Right kidney (tissue), 9 donors: ENCODE measurements at places on chromosomes 5 and 9.

GRCh38 chr5:39941416-39941815 lies 516.6 kb upstream of the DAB2 start:
- no peak for DNase-seq

DNA sequence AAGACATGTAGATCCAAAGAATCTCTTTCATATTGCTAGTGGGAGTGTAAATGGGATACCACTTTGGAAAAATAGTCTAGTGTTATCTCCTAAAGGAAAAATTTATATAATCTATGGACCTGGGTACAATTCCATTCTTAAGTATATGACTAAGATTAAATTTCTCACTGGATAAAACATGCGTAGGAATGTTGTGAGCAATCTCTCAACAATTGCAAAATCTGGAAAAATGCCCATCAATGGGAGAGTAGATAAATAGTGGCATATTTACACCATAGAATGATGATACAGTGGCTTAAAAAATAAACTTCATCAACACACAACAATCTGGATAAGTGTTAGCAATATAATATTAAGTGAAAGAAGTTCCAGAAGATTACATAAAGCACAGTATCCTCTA lies 469.5 kb downstream of the MAN2A1 start:
- DNase-seq, result no peak

- DNase-seq, result no peak
Observed at GRCh38 chr5:160641405-160641804, 210.6 kb downstream of the ATP10B start.

DNA sequence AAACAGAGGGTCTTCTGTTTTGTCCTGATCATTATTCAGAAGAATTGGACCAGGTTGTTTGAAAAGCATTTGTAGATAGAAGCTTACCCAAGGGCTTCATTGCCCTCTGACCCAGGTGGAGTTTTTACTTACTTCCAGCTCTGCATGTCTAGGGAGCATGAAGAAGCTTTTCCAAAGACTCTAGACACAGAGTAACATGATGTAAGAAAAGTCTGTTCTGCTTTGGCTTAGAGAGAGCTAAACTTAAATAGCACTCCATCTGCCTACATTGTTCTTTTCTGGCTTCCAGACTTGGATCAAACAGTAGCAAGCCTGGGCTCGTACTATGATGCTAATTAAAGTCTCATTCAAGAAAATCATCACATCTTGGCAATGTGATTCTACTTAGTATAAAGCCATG lies 112.1 kb downstream of the SNCAIP start:
- DNase-seq, result no peak

DNA sequence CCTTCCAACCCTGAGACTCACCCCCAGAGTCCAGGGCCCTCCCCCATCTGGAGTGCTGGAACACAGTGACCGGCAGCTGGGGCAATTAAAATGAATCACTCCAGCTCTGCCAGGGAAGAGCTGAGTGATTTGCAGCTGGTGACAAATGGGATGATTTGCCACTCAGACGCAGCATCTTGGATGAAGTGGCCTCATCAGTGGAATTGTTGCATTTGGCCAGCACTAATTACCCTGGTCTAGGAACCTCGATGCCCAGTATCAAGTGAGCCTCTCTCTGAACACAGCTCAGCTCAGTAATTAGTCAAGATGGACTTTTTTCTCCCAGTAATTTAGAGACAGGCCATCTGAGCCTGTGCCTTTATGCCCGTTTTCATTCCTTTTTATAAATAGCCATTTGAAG lies 259.5 kb downstream of the GRIA1 start:
- no peak for DNase-seq

DNA sequence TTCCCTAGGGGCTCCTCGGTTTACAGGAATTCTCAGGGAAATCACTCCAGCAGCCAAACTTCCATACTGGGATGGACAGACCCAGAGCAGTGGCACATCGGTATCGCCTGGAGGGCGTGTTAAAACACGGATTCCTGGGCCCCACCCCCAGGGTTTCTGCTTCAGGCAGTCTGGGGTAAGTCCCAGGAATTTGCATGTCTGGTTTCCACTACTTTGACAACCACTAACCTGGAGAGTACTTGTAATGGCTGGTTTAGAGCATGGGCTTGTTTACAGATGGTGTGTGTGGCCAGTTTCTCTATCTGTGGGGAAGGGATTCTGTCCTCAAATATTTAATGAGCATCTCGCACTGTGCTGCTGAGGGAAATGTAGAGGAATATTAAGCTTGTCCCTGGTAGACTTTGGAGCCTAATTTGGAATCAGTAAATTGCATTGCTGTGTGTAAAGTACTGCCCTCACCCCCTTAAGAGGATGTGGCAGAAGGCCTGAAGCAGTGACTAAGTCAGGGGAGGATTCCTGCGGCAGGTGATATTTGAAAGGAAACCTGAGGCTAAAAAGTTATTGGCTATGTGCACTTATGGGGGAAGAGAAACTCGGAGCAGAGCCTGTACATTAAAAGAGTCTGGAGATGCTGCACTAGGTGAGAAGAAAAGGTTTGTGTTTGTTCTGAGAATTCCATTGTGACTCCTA lies 18.6 kb upstream of the TJP2 start:
- no peak for DNase-seq

GRCh38 chr5:150632305-150633160 lies 7.9 kb upstream of the SYNPO start:
- DNase-seq, result no peak

DNA sequence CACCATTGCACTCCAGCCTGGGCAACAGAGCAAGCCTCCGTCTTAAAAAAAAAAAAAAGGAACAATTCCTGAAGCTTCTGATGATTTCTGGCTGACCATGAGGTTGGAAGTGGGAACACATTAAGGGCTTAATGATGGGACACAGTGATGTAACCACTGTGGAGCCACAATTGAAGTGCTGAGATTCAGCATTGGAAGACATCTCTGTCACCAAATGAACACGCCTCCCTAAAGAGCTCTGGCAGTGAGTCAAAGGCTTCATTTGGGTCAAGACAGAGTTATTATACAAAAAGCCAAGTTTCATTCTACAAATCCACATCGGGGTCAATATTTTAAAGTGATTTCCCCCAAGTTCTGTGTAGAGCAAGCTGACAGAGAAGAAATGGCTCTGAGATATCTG lies 4.5 kb upstream of the S1PR3 start:
- no peak for DNase-seq

DNA sequence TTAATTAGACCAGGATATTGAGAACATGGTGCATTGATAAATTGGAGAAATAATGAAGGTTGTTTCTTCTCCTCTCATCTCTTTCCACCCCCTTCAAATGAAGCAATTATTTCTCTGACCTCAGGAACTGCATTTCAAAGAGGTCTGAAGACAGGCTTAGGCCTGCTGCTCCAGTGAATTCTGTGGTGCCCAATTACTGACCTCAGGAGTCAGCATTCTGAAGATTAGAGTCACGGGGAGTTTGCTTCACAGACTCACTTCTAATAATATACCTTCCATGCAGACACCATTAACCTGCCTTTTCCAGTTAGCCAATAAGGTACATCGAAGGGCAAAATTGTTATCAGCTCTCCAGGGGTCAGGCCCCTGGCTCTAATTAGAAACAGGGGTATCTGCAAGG lies 270.9 kb downstream of the GAS1 start:
- no peak for DNase-seq

DNA sequence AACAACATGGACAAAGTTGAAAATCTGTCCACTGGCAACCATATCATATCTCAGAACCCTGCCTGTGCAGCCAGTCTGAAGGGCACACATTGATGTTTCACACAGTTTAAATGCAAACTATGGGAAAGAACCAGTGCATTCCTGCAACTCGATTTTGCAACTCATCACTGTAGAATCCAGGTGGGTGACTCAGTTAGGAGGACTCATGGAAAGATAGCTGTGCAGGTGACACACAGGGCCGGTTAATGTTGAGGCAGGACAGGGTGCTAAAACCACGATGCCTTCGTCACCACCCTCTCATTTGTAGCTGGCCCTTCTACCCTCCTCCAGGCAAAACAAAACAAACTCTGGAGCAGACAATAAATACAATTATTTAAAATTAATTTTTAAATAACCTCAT lies 62.8 kb downstream of the TLE1 start:
- DNase-seq, result no peak

DNA sequence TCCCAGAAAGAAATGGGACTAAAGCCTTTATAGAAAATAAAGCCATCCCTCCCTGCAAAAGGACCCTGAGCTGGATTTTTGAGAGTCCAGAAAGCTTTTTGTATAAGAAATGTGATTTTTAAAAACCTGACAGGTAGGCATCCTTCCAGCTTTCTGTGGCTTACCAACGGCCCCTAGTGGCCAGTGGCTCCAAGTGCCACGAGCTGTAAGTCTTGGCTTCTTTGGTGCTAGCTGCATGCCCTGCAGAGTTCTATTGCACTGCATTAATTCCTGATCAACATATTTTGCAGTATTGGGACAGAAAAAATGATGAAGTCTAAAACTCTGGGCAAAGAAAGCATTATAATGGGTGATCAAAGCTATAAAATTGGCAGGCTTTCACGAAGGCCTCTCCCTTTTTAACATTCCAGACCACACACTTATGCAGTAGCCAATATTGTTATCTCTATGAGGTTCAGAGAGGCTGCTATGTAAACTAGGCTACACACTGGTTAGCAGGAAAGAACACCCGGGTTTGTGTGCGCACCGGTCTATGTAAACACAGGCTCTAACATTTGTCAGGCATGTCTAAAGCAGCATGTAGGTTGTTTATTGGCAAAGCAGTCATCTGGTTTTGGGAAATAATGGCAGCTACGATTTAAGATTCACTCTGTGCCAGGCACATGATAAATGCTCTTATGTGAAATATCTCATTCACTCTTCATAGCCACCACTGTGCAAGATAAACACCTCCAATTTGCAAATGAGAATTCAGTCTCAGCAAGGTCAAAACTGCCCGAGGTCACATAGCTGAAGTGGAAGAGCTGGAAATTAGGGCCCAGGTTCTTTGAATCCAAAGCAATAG lies 55.2 kb downstream of the NMUR2 start:
- DNase-seq, result no peak

DNA sequence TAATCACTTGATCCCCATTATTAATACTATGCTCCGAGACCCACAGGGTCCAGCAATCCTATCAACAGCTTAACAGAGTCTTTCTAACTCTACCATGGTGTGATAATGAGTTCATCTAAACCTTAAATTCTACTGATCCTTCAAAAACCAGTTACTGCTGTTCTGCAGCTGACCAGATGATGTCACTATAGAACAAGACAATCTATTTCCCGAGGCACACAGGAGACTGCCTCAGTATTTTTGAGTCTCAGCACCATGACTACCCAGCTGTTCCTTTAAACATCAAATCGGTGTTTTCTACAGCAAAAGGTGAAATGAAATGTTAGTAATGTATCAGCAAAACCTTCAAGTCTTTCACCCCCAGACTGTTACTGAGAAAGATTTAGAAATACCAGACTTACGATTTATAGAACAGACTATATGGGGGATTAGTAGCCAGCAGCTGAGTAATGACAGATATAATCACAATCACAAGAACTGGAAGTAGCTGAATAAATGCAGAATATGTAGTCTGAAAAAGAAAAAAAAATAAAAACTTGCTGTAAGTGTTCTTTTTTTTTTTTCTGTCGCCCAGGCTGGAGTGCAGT lies 16.9 kb downstream of the DNAJC18 start:
- DNase-seq, result no peak

GRCh38 chr9:738209-738915 lies 103.1 kb upstream of the DMRT1 start:
- DNase-seq, result no peak

- no peak for DNase-seq
Observed at GRCh38 chr9:786405-786804, 55.1 kb upstream of the DMRT1 start.

- no peak for DNase-seq
Observed at GRCh38 chr9:125497478-125497877, 209.5 kb downstream of the MAPKAP1 start.

DNA sequence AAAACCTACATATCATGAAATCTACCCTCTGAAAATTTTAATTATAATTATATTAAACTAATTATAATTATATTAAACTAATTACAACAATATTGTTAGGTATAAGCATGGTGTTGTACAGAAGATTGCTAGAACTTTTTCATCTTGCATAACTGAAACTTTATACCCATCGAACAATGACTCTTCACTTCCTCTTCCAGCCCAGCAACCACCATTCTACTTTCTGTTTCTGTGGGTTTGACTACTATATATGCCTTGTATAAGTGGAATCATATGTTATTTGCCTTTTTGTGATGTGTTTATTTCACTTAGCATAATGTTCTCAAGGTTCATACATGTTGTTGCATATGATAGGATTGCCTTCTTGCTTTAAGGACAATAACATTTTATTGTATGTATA lies 274.2 kb upstream of the CCNH start:
- no peak for DNase-seq

- no peak for DNase-seq
Observed at GRCh38 chr9:34158362-34158869, 20.4 kb upstream of the UBAP1 start.

DNA sequence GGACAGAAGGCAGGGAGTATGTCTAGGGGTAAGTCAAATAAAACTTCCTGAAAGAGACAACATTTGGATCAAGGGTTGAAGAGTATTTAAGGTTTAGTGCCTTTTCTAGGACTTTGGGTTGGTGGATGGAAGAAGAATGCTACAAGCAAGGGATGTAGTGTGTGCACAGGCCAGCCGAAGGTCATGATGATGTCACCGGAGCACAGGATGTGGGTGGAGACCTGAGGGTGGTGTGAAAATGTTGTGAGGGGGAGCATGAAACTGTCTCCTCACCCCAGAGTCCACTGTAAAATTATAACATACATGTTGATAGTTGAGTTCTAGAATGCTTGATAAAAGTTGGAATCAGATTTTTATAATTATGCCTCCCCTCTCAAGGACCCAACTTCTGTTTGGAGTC lies 553.3 kb upstream of the SGCD start:
- DNase-seq, result no peak

- DNase-seq, result no peak
Observed at GRCh38 chr5:83408719-83409118, 62.8 kb upstream of the VCAN start.

DNA sequence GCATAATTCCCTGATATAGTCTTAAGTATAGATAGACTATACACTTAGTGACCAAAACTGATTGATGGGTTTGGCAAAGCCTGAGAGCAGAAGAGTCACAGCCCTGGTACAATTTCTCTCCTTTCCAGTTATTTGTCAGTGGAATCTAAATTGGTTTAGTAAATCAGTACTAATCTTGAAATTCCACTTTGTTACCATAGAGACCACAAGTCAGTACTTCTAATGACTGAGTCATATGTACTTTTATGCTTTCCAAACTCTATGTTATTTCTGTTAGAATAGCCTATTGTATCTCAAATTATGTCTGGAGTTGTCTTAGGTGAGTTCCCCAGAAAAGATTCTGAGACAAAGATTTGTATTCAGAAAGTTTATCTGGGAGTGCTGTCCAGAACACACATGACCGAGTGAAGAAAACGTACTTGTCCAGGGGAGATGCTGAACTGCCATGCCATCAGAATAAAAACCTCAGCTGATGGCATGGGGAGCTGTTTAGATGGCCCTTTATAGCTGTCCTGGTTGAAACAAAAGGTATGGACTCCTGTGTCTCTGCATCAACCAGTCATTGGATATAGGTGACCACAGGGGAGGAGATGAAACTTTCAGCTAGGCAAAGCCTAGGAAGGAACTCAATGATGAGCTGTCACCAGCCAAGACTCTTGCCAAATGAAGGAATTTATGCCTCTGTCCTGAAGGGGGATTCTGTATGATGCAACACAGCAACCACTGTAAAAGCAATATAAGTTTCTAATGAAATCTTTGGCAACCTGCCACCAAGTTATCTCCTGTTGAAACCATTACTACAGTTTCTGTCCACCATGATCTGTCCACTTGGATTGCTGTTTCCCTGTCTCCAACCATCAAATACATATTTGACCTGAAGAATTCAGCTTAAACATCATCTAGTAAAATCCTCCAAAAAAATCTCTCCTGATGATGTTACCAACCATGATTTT lies 18.0 kb upstream of the SMC2 start:
- DNase-seq, result no peak
